ENCODE measurements at places on chromosomes 5 and 9. TPM values are rescaled to one million over a fixed set of nuclear protein-coding genes. Genes with fewer than 3 reads are reported as not detected.

The ZNF454 gene
- 4.2 TPM for total RNA-seq

The PURA gene
- 7.8 TPM for total RNA-seq

The FBP1 gene
- not detected for total RNA-seq

The KCNMB1 gene
- under 0.01 TPM for total RNA-seq

The SELENOP gene
- 179 TPM for total RNA-seq

The MOB3B gene
- 1.0 TPM for total RNA-seq

The VAV2 gene
- 9.9 TPM for total RNA-seq

The PCDHGA9 gene
- 4.7 TPM for total RNA-seq

The PCDH12 gene
- total RNA-seq = 12.0 TPM

The SUSD3 gene
- 2.6 TPM for total RNA-seq

The OR2V1 gene
- not detected for total RNA-seq

The STC2 gene
- total RNA-seq = 3.1 TPM

The GCNT4 gene
- total RNA-seq = under 0.01 TPM

The C8G gene
- not detected for total RNA-seq

The EIF4EBP3 gene
- not detected for total RNA-seq

The SFXN1 gene
- total RNA-seq = 15.7 TPM

The HRCT1 gene
- total RNA-seq = 2.1 TPM

The KLHL3 gene
- total RNA-seq = 4.2 TPM

The GMCL2 gene
- total RNA-seq = not detected

The CCL21 gene
- total RNA-seq = 15.7 TPM

The RNF183 gene
- not detected for total RNA-seq

The FOXD4L5 gene
- total RNA-seq = under 0.01 TPM

The MARVELD2 gene
- total RNA-seq = 0.52 TPM

The ANKRD20A1 gene
- not detected for total RNA-seq

The DMRTA1 gene
- 0.52 TPM for total RNA-seq

The FAT2 gene
- total RNA-seq = under 0.01 TPM

The TLX3 gene
- total RNA-seq = not detected

The SPATA31A3 gene
- not detected for total RNA-seq

The PLPPR1 gene
- total RNA-seq = 6.3 TPM

The PAXX gene
- total RNA-seq = 2.1 TPM

The AGXT2 gene
- not detected for total RNA-seq

The FAXDC2 gene
- 8.4 TPM for total RNA-seq

The HAND1 gene
- not detected for total RNA-seq

The LCN2 gene
- total RNA-seq = 2.1 TPM

The SHB gene
- 3.1 TPM for total RNA-seq

The PCAT7 gene
- not detected for total RNA-seq

The ATP10B gene
- under 0.01 TPM for total RNA-seq

The SLC6A19 gene
- total RNA-seq = under 0.01 TPM

The CFAP77 gene
- total RNA-seq = not detected

The IFNA21 gene
- total RNA-seq = not detected

The PCDHB10 gene
- 2.6 TPM for total RNA-seq

The EIF4E1B gene
- total RNA-seq = not detected

The YIPF5 gene
- total RNA-seq = 43.3 TPM

The TAF11L5 gene
- not detected for total RNA-seq

The SCGB3A2 gene
- total RNA-seq = not detected

The FYB1 gene
- total RNA-seq = 4.2 TPM

The PRPF4 gene
- 19.3 TPM for total RNA-seq

The DEPDC1B gene
- total RNA-seq = 3.1 TPM

The ZNF366 gene
- 1.6 TPM for total RNA-seq

The TLE1 gene
- 65.2 TPM for total RNA-seq

The PRELID2 gene
- total RNA-seq = 59.5 TPM
